ENCODE measurements at places on chromosomes 12 and 14.

DNA sequence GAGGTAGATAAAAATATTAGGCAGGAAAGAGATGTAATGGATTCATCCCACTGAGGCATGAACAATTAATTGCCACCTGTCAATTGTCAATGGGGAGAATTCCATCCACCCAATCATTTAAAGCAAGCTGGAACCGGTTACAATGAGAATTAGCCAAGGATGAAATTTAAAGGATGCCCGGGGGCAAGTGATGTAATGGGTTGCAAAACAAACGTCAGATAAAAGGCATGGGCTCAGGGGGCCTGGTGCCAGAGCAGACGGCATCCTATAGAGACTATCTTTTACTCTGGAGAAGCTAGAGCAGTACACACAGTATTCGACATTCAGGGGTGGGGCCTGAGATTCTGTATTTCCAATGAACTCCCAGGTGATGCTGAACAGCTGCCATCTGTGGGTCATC, 80.5 kb upstream of the ZFP36L1 start:
- no peak for DNase-seq

DNA sequence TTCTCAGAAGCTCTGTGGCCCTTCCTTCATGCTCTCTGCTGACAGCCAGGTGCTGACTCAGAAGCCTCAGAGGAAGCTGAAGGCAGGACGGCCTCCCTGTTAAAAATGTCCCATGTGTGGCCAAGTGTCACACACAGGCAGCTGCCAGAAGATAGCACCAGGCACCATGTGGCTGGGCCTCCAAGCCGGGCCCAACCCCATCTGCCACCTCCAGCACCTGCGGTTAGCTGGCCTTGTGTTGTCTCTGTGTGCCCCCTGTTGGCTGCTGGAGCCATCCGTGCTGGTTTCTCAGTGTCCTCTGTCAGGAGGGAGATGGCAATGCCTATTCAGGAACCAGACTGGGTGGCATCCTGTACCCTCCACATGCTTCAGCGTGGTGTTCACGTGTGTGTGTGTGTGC, 63.2 kb downstream of the TSPAN11 start:
- no peak for DNase-seq

DNA sequence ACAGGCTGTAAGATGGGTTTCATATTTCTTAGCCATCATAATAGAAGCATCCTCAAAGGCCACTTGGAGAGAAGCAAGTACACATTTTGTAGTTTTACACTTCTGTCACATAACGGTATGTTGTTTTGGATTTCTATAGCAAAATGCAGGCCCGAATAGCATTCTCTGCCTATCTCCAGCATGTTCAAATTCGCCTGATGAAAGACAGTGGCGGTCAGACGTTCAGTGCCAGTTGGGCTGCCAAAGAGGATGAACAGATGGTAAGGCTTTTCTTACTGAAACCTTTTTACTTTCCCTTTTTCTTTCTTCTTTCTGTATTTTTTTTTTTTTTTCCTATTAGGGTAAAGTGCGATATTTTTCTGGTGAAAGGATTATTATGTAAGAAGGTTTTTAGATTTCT, 110.5 kb downstream of the TTLL5 start:
- DNase-seq = no peak

DNA sequence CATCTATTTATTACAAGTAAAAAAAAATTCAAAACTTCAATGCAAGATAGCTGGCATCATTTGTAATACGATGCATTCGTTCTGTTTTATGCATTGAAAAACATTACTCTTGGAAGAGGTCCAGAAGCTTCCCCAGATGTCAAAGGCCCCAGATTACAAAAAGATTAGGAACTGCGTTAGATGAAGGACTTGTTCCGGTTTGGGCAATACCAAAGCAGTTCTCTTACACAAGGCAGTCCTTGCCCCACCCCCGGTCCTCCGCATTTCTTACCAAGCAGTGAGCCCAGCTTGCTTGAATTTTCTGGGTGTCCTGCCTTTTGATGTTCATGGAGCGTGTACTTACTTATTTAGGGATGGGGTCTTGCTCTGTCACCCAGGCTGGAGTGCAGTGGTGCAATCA, 4.8 kb upstream of the HVCN1 start:
- DNase-seq = no peak

- DNase-seq = no peak
Observed at GRCh38 chr12:13692332-13692731, 289.1 kb downstream of the GRIN2B start.

Data from BJ (cell line).